ENCODE measurements at places on chromosomes 2 and 18.
A peak's percentile ranks its signal among the peaks of the same experiment; 100 is the strongest.

- DNase-seq, result no peak
Measured at GRCh38 chr18:77133051-77133834, 660 bp upstream of the MBP start.

DNA sequence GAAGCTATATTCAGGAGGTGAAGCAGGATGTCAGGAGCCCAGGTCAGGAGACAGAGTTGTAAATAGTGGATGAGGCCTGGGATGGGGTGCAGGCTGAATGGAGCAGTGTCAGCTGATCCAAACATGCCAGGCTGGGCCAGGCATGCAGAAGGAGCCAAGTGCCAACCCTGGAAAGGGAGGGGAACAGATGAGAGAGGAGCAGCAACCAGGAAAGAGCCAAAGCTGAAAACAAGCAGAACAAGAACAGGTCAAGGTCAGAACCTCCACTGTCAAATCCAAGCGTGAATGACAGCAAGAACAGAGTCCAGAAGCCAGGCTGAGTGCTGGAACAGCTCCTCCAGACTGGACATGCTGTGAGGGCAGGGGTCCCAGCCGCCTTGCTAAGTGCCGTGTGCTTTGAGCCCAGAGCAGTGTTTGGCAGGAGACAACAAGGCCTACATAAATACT, 49.2 kb upstream of the PPP1CB start:
- DNase-seq, result no peak

GRCh38 chr2:44136252-44136651, 32.4 kb upstream of the PPM1B start:
- peak; percentile 18 for DNase-seq

- no peak for DNase-seq
Measured at GRCh38 chr2:239625156-239625845, 224.5 kb upstream of the HDAC4 start.

DNA sequence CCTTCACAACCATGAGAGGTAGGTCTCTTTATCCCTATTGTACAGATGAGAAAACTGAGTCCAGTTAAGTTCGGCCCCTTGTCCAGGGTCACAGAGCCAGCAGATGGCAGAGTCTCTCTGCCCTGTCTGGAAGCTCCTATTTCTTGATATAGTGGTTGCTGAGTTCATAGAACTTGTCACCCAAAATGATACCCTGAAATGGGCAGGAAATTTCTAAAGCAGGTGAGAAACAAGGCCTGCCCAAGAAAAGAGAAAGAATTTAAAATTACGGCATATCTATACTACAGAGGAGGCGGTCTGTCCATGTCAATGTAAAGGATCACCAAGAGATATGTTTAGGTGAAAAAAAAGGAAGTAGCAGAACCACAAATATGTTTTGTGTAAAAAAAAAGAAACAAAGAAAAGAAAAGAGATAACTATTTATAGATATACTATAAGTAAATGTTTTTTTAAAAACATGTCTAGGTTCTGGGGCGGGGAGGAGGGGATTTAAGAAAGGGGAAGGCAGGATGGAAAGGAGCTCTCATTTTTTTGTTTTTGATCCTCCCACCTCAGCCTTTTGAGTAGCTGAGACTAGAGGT, 39.8 kb downstream of the MYO7B start:
- no peak for DNase-seq

DNA sequence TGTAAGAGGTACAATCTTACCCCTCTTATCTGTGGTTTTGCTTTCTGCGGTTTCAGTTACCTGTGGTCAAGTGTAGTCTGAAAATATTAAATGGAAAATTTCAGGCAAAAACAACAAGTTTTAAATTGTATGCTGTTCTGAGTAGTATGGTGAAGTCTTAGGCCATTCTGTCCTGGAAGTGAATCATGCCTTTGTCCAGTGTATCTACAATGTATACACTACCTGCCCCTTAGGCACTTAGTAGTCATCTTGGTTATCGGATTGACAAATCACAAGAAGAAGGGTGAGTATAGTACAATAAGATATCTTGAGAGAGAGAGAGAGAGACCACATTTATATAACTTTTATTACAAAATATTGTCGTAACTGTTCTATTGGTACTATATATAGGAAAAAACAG, 43.5 kb downstream of the RAB3GAP1 start:
- DNase-seq, result no peak
